Neural progenitor cell (in vitro differentiated cells): ENCODE measurements at places on chromosomes 2 and 18. TPM values are rescaled to one million over a fixed set of nuclear protein-coding genes. Genes with fewer than 3 reads are reported as not detected.

DNA sequence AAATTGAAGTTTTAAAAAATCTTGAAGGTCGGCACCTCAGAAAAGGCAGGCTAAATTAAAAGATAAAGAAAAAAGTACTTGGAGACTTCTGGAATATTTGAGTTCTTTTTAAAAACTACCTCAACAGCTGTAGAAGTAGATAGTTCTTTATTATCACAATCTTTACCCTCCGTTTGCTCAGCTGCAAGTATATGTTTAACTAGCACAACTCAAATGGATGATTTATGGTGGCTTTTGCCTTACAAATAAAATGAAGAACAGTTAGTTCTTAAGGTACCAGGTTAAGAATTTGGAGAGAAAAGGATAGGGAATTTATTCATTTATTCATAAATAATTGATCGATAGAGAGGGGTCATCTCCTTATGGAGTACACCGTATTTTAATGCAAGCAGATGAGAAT lies 237.6 kb upstream of the FOSL2 start:
- no peak for DNase-seq

- peak; percentile 86 for DNase-seq
Observed at GRCh38 chr2:74457549-74458131, 598 bp upstream of the WBP1 start.

DNA sequence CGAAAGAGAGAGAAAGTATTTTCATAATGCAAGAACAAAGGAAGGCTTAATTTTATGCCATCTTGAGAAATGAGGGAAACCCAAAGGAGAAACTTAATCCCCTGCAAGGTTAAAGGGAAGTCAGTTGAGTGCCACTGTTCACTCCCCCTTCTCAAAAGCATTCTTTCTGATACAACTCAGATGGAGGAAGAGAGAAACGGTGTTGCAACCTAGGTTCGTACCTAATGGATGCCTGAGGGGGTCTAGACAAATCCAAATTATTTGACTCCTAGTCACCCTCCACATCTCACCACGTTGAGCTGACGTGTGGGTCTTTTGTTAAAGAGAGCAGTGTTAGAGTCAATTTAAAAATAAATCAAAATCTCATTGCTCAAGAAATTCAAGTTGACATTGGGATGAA lies 52.6 kb upstream of the UNC80 start:
- DNase-seq, result no peak

- no peak for DNase-seq
Observed at GRCh38 chr2:226971770-226972169, 135.9 kb downstream of the RHBDD1 start.

GRCh38 chr18:56168049-56168781 lies 470.2 kb downstream of the TXNL1 start:
- peak; percentile 29 for DNase-seq

DNA sequence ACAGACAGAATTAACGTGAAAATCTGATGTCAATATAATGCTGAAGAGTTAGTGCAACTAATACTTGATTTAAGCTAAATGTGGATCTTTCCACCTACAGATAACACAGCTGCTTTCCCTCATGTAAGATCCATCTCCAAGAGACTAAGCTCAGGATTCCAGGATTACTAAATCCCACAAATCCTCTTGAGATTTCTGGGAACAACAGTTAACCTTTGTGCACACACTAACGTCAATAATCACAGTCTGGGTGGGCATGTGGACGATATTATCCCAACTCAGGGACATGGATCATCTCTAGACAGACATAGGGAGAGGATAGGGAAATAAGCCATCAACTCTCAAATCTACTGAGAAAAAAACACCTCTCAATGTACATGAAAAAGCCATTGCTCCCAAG lies 432.6 kb downstream of the SATB2 start:
- peak; percentile 6 for DNase-seq

GRCh38 chr18:28559511-28559910 lies 382.6 kb upstream of the CDH2 start:
- no peak for DNase-seq

DNA sequence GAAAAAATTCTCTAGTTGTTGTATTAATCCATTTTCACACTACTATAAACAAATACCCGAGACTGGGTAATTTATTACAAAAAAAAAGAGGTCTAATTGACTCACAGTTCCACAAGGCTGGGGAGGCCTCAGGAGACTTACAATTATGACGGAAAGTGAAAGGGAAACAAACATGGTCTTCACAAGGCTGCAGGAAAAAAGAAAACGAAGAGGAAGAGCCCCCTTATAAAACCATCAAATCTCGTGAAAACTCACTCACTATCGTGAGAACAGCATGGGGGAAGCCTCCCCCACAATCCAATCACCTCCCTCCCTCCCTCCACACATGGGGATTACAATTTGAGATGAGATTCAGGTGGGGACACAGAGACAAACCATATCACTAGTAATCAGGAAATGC lies 61.7 kb upstream of the SPTBN1 start:
- no peak for DNase-seq

TSPYL6 gene
- total RNA-seq, result not detected in 2 replicates
